Mesenteric fat pad (tissue), 1 donor: ENCODE measurements at places on chromosomes 11 and 22. TPM values are rescaled to one million over a fixed set of nuclear protein-coding genes. Genes with fewer than 3 reads are reported as not detected.

GRCh38 chr11:933142-933851 is 7.6 kb downstream of the AP2A2 start:
- no peak for DNase-seq

The P2RY2 gene
- total RNA-seq, result 1.4 TPM

The GLB1L2 gene
- 0.29 TPM for total RNA-seq

- peak; percentile 37 for DNase-seq
Observed at GRCh38 chr11:61999141-61999975, 31.9 kb upstream of the FTH1 start.

GRCh38 chr22:37641561-37641949 is 2.1 kb downstream of the SH3BP1 start:
- no peak for DNase-seq
